ENCODE measurements at places on chromosomes 2 and 18. TPM values are rescaled to one million over a fixed set of nuclear protein-coding genes. Genes with fewer than 3 reads are reported as not detected.

LRRTM4 gene
- not detected for total RNA-seq

FEV gene
- not detected for total RNA-seq

CHRND gene
- total RNA-seq, result not detected

GRCh38 chr2:99677814-99678213 lies 188.0 kb upstream of the REV1 start:
- no peak for DNase-seq

DNA sequence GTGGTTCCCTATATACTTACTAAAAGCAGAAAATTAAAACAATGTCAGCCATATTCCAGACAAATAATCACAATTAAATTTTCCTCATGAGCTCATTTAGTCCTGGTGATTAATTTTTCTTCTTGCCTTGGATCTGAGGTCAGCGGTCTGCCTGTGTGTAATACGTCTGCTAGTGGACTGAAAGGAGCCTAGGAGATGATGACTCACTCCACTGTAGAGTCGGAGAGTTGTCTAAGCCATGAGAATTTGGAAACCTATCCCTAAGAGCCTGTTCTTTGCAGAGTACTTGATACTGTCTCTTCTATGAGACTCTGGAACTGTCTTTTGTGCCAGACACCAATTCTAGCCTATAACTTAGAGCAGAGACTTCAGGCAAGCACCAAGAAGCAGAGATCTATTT lies 94.2 kb upstream of the RAB27B start:
- no peak for DNase-seq

Data from activated naive CD4-positive, alpha-beta T cell treated with anti-CD3 and anti-CD28 coated beads, Interleukin-2, amount 50 U/mL, for 72 hours (primary cell).